Vagina (tissue), 2 donors: ENCODE measurements at places on chromosomes 5 and 9. TPM values are rescaled to one million over a fixed set of nuclear protein-coding genes. Genes with fewer than 3 reads are reported as not detected.
A peak's percentile ranks its signal among the peaks of the same experiment; 100 is the strongest.

ADRA1B gene
- total RNA-seq = 0.74 TPM

ACTBL2 gene
- not detected for total RNA-seq

RMRP gene
- 8,462 TPM for total RNA-seq

PPP2R2B gene
- total RNA-seq = 6.6 TPM

SHOC1 gene
- 0.25 TPM for total RNA-seq

CCL27 gene
- total RNA-seq = not detected

PCDHAC2 gene
- total RNA-seq = 3.9 TPM

NUP214 gene
- total RNA-seq = 70.2 TPM

LAMC3 gene
- 13.3 TPM for total RNA-seq

PLAC8L1 gene
- not detected for total RNA-seq

C5orf52 gene
- not detected for total RNA-seq

NEUROG1 gene
- total RNA-seq = not detected

SV2C gene
- total RNA-seq = 3.4 TPM

DPYSL3 gene
- total RNA-seq = 68.5 TPM

- H3K27ac ChIP-seq = no peak overlapping the region
- H3K27me3 ChIP-seq = no peaks in the 10 kb centered on the region
- no peaks in the 10 kb centered on the region for H3K4me1 ChIP-seq
- no peaks in the 10 kb centered on the region for H3K36me3 ChIP-seq
- DNase-seq = no peak
Observed at GRCh38 chr9:70672161-70672649, 257.7 kb upstream of the KLF9 start.

DNA sequence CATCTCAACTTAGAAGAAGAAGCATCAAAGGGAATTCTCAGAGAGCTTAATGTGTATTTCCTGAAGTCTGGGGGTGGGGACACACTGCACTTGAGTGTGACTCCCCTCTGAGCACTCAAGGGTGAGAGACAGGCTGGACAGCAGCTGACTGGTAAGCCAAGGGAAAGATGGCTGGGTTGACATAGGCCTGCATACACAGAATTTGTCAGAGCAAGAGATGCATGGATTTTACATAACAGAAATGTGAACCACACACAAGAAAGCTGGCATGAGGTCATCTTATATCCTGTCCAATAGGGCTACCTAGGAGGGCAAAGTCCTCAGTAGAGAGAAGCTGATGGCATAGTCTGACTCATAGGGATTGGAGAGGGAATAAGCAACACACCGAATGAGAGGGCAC is 114.3 kb upstream of the EPB41L4A start:
- H3K4me1 ChIP-seq = no peaks in the 10 kb centered on the region
- H3K36me3 ChIP-seq = no peaks in the 10 kb centered on the region
- H3K4me3 ChIP-seq = no peak overlapping the region
- no peak overlapping the region for H3K27ac ChIP-seq

- no peak for DNase-seq
- no peak overlapping the region for H3K27ac ChIP-seq
- no peaks in the 10 kb centered on the region for H3K36me3 ChIP-seq
- no peak overlapping the region for H3K4me3 ChIP-seq
Observed at GRCh38 chr5:166493612-166494011, 1797.8 kb upstream of the WWC1 start.

- H3K27me3 ChIP-seq = no peaks in the 10 kb centered on the region
- no peak overlapping the region for H3K27ac ChIP-seq
- H3K4me3 ChIP-seq = no peak overlapping the region
Observed at GRCh38 chr5:89353837-89354551, 471.0 kb upstream of the MEF2C start.

- peaks cover 6% of the 10 kb centered on the region for H3K27me3 ChIP-seq
- no peaks in the 10 kb centered on the region for H3K36me3 ChIP-seq
- H3K27ac ChIP-seq = no peak overlapping the region
- H3K4me3 ChIP-seq = no peak overlapping the region
Observed at GRCh38 chr9:123377211-123377971, 21.4 kb downstream of the CRB2 start.

GRCh38 chr9:36332006-36332405 is 68.1 kb downstream of the RNF38 start:
- H3K4me1 ChIP-seq = peaks cover 4% of the 10 kb centered on the region
- H3K4me3 ChIP-seq = no peak overlapping the region
- no peak for DNase-seq
- no peaks in the 10 kb centered on the region for H3K27me3 ChIP-seq
- peaks cover 3% of the 10 kb centered on the region for H3K36me3 ChIP-seq
- no peak overlapping the region for H3K27ac ChIP-seq

GRCh38 chr9:113585085-113585442 is 121.5 kb downstream of the RGS3 start:
- H3K27me3 ChIP-seq = no peaks in the 10 kb centered on the region
- H3K36me3 ChIP-seq = no peaks in the 10 kb centered on the region
- H3K4me3 ChIP-seq = no peak overlapping the region
- no peak overlapping the region for H3K27ac ChIP-seq
- no peak for DNase-seq

GRCh38 chr9:89588271-89588879 is 16.4 kb upstream of the GADD45G start:
- no peak for DNase-seq
- H3K27ac ChIP-seq = no peak overlapping the region
- H3K36me3 ChIP-seq = no peaks in the 10 kb centered on the region

DNA sequence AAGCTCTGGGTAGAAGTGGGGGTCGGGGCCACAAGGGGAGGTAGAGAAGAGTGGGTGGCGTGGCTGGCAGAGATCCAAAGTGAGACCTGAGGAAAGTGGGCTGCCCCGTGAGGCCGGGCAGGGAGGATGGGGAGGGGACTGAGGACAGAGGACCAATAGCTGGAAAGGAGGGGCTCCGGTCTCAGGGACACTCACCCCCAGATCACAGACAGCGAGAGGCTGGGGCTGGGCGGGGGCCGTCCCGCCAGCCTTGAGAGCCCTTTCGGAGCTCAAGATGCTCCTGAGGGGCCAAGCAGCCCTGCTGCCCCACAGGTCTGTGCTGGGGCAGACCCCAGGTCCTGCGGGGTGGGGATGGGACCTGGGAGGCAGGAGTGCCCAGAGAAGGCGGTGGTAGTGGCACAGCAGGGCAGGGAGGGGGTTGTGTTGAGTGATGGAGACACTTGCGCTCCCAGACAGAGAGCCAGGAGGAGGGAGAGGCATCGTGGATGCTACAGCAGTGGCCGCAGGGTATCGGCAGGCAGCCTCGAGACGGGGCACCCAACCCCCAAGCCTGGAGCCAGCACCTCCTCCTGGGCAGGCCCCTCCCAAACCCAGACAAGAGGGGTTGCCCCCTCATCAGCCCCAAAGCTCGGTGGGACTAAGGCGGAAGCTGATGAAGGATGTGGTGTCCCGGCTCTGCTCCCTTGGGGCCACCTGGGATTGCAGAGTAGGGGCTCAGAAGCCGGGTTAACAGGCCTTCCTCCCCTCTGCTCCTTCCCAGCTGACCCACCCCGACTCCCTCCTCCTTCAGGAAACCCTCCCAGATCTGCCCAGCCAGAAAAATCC is 3.4 kb downstream of the SARDH start:
- peak; percentile 54 for DNase-seq
- H3K4me3 ChIP-seq = no peak overlapping the region
- peaks cover 16% of the 10 kb centered on the region for H3K4me1 ChIP-seq
- H3K36me3 ChIP-seq = no peaks in the 10 kb centered on the region
- no peaks in the 10 kb centered on the region for H3K27me3 ChIP-seq
- H3K27ac ChIP-seq = no peak overlapping the region

DNA sequence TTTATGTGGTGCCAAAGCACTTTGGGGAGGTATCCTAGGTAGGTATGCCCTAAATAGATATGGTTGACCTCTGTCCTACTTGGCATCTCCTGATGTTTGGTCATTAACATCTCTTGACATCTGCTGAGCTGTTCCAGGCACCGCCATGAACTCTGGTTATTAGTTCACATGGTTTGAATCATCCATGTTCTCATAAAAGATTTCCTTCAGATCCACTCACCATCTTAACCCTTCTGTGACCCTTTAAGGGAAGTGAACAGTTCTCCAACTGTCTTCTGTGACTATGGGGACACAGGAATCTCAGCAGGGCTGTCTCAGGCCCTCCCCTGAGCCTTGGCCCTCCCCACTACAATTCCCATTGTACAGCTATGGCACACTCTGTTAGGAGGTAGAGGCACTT is 167.7 kb downstream of the CDH6 start:
- H3K4me1 ChIP-seq = peaks cover 7% of the 10 kb centered on the region
- no peaks in the 10 kb centered on the region for H3K36me3 ChIP-seq
- H3K27ac ChIP-seq = no peak overlapping the region
- DNase-seq = no peak
- no peak overlapping the region for H3K4me3 ChIP-seq

GRCh38 chr5:64180661-64181343 is 15.2 kb downstream of the RNF180 start:
- H3K4me1 ChIP-seq = peaks cover 11% of the 10 kb centered on the region
- no peaks in the 10 kb centered on the region for H3K36me3 ChIP-seq
- no peak overlapping the region for H3K27ac ChIP-seq
- no peak overlapping the region for H3K4me3 ChIP-seq
- H3K27me3 ChIP-seq = no peaks in the 10 kb centered on the region

DNA sequence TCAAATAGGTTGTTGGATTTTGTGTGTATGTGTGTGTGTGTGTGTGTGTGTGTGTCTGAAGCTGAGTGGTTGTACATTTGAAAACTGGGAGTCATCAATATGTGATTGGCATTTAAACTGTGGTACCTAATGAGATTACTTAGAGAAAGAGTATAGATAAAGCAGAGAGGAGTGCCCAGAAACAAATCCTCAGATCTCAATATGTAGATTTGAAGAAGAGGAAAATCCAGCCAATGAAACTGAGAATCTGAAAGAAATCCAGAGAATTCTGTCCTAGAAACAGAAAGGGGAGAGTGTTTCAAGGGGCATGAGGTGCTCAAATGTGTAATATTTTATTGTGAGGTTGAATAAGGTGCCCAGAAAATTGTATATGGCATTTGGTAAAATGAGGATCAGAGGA is 66.2 kb downstream of the CCDC192 start:
- H3K4me1 ChIP-seq = no peaks in the 10 kb centered on the region
- DNase-seq = no peak
- no peak overlapping the region for H3K27ac ChIP-seq
- H3K4me3 ChIP-seq = no peak overlapping the region

- H3K4me3 ChIP-seq = peak overlapping the region; percentile 98
- no peaks in the 10 kb centered on the region for H3K36me3 ChIP-seq
- DNase-seq = no peak
- peaks cover 52% of the 10 kb centered on the region for H3K4me1 ChIP-seq
Observed at GRCh38 chr9:132669319-132669697, 475 bp downstream of the DDX31 start.

GRCh38 chr5:14929293-14930065 is 57.9 kb upstream of the ANKH start:
- H3K27ac ChIP-seq = no peak overlapping the region
- no peak for DNase-seq
- no peaks in the 10 kb centered on the region for H3K36me3 ChIP-seq
- no peaks in the 10 kb centered on the region for H3K27me3 ChIP-seq

- H3K36me3 ChIP-seq = no peaks in the 10 kb centered on the region
- H3K4me3 ChIP-seq = no peak overlapping the region
- peaks cover 98% of the 10 kb centered on the region for H3K4me1 ChIP-seq
- no peak for DNase-seq
- no peaks in the 10 kb centered on the region for H3K27me3 ChIP-seq
Observed at GRCh38 chr9:134059188-134059641, 8.6 kb downstream of the BRD3 start.

DNA sequence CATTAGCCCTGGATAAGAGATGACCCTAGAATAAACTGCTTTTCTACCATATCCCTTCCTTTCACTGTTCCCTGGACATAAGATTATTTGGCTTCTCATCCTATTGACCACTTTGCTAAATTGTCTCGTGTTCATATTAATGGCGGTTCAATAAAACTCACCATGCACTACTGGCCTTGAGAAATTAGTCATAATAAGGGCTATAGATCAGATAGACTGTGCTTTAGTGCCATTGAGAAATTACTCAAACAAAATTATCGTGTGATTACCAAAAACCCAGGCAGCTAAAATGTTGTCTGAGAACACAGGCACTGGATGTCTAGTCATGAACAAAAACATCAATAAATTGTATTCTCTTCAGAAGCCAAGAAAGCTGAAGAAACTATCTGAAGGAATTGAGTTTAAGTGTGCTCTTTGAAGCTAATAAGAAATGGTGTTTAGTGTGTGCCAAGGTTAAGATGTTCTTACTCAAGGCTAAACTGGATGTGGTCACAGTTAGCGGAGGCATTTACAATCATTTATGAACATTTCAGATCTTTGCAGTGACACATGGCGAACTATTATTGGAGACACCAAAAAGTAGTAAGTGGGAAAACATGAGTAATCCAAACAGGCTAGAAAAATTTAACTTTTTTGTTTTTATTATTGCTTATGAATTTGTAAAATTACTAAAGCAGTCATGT is 460.4 kb upstream of the RORB start:
- no peaks in the 10 kb centered on the region for H3K27me3 ChIP-seq
- no peak overlapping the region for H3K4me3 ChIP-seq
- H3K36me3 ChIP-seq = no peaks in the 10 kb centered on the region
- H3K4me1 ChIP-seq = no peaks in the 10 kb centered on the region
- no peak for DNase-seq
- H3K27ac ChIP-seq = no peak overlapping the region

- no peak overlapping the region for H3K27ac ChIP-seq
- H3K4me3 ChIP-seq = no peak overlapping the region
- H3K36me3 ChIP-seq = no peaks in the 10 kb centered on the region
- H3K27me3 ChIP-seq = no peaks in the 10 kb centered on the region
- H3K4me1 ChIP-seq = no peaks in the 10 kb centered on the region
Observed at GRCh38 chr9:138105561-138106505, 228.3 kb downstream of the CACNA1B start.

DNA sequence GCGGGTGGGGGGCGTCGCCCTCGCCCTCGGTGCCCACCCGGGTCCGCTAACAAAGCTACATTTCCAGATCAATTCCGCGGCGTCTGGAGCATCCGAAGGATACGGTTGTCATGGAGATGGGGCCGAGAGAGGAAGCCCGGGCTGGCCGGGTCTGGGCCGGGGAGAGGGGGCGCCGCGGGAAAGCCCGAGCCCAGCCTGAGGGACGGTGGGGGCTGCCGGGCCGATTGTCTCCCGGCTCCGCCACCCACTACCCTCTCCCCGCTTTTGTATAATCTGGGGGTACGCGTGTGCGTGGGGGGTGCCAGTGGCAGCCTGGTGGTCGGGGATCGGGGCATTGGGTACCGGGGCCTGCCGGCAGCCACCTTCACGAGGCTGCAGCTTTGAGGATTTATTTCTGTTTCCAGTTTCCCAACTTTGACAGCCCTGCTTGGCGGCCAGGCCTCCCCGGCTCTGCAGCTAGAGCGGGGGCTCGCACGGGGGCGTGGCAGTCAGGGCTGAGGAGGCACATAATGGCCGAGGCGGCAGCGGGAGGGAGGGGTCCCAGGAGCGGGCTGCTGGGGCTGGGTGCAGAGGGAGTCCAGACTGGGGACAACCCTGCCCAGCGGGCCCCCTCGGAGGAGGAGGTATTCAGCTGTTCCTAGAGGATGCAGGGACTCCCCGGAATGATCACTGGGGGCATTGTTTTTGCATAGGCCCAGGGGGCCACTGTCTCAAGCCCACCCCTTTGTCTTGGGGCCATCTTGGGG is 626 bp downstream of the PSD2 start:
- H3K4me3 ChIP-seq = peak overlapping the region; percentile 52
- no peak for DNase-seq
- peaks cover 4% of the 10 kb centered on the region for H3K27me3 ChIP-seq
- H3K27ac ChIP-seq = no peak overlapping the region
- H3K4me1 ChIP-seq = peaks cover 11% of the 10 kb centered on the region

GRCh38 chr5:59838989-59839388 is 54.5 kb downstream of the PDE4D start:
- H3K4me3 ChIP-seq = no peak overlapping the region
- H3K36me3 ChIP-seq = no peaks in the 10 kb centered on the region
- DNase-seq = no peak
- no peaks in the 10 kb centered on the region for H3K4me1 ChIP-seq
